Right renal pelvis (tissue), 4 donors: ENCODE measurements at places on chromosomes 16 and 17.

DNA sequence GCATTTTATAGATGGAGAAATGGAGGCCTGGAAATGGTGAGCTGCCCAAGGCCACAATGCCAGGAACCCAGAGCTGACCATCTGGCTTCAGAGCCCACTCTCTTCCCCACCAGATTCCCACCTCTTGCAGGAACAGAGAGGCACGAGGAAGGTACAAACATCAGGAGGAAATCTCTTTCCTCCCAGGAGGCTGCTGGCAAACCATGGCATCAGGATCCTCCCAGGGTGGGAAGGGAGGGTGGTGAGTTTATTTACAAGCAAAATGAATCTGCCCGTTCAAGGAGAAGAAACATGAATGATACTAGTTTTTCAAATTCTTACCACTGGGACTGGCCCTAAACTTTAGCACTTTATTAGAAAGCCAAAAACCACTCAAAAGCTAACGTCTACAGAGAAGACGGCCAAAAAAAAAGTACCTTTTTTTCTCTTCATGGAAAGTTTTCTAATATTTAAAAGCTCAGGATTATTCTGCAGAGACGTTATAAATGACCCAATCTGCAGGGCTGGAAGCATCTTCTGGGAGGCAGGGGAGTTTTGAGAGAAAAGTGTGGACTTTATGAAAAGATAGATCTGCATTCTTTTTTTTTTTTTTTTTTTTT, 79.1 kb downstream of the NXN start:
- no peak for DNase-seq

- DNase-seq: no peak
Observed at GRCh38 chr17:43529947-43530287, 16.2 kb downstream of the ETV4 start.

DNA sequence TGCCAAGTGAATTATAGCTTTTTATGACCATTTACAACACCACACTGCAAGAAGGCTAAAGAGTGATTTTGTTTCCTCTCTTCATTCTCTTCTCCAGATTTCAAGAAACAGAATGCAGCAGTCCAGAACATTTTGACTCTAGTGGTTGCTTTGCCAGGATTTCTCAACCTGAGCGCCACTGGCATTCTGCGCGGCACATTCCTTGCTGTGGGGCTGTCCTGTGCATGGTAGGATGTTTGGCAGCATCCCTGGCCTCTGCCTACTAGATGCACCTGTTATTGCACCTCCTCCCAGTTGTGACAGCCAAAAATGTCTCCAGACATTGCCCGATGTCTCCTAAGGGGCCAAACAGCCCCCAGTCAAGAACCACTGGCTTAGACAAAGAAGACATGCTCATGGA, 25.7 kb upstream of the SLC39A11 start:
- no peak for DNase-seq

- no peak for DNase-seq
Observed at GRCh38 chr16:2420035-2420434, 9.2 kb upstream of the CCNF start.

GRCh38 chr17:76827736-76828135, 40.5 kb upstream of the MGAT5B start:
- no peak for DNase-seq

DNA sequence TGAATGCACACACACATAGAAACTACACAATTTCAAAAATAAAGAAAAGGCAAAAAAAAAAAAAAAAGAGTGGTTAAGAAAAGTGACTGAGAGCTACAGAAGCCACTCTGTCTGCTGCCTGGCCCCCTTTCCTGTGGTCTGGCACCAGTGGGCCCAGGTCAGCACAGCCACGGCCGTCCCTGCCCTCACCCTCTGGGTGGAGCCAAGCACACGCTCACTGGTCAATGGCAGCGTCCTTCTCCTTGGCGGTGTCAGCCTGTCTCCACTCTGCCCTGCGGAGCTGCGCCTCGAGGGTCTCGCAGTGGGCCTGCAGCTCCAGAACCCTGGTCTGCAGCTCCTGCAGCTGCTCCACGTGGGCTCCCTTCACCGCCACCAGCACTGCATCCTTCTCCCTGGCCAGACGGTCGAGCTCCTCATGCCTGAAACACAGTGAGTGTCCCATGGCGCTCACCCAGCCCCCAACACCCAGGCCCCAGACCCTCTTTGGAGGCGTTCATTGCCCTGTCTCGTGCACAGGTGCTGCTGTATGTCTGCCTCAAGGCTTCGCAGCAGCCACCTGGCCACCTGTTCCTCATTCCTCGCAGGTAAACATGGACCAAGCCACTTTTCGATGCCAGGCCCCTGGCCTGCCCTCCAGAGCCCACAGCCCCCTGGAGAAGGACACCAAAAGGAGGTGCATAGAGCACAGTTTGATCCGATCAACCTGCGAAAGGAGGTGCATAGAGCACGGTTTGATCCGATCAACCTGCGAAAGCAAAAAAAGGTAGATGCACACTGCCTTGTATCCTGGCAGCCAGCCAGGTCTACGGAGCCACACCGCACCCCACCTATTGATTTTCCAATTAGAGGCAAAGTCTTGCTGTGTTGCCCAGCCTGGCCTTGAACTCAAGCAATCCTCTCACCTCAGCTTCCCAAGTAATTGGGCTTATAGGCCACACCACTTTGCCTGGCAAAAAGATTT, 24.4 kb downstream of the CCDC57 start:
- DNase-seq: no peak

- no peak for DNase-seq
Observed at GRCh38 chr17:4582101-4582501, 2.2 kb upstream of the SMTNL2 start.

DNA sequence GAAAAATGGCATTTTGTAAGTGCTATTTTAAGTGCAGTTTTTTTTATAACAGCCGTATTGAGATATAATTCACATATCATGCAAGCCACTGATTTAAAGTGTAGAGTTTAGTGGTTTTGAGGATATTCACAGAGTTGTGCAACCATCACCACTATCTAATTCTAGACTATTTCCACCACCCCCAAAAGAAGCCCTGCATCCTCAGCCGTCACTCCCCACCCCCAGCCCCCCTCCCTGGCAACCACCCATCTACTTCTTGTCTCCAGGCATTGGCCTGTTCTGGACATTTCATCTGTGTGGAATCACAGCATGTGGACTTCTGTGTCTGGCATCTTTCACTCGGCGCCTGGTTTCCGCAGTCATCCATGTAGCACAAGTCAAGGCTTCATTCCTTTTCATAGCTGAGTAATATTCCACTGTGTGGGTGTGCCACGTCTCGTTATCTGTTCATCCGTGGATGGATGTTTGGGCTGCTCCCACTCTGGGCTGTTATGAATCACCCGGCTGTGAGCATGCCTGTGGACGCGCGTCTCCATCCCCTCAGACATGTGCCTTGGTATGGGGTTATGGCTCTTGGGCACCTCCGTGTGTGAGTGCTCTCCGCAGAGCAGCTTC, 138.4 kb upstream of the CIBAR2 start:
- DNase-seq: no peak

GRCh38 chr17:77753691-77754245, 204.7 kb upstream of the TNRC6C start:
- DNase-seq: no peak

- no peak for DNase-seq
Observed at GRCh38 chr17:17156511-17156910, 49.6 kb downstream of the PLD6 start.

DNA sequence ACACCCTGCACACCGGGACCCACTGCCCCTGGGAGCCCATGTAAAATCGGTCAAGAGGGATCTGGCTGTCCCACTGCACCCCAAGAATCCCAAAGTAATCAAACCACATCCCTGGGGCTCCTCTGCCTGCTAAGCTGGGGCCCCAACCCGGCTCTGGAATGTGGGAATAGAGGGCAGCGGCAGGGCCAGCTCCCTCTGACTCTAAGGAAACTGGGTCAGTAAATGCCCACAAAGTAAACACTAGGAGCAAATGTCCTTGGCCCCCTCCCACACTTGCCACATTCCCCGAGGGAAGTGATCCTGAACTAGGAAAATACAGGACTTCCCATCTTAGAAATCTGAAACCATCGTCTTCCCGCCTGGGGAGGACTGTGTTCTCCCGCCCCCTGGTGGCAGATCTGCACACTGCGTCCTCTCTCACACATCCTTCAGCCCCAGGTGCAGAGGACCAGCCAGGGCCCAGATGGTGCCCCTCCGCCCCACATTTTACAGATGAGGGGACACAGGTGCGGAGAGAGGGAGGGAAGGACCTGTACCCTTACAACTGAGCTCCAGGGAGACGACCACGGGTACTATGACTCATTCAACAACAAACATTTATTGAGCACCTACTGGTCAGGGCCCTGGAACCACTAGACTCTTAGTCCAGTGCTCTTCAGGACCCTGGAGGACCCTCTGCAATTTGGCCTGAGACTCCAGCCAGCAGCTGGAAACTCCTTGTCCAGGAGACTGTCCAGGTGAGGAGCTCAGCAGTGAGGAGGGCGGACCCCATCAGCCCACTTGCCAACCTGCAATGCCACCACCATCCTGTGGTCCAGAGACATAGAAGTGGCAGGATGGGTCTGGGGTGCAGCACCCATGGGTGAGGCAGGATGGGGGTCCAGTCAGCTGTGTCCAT, 10.1 kb downstream of the P3H4 start:
- no peak for DNase-seq

DNA sequence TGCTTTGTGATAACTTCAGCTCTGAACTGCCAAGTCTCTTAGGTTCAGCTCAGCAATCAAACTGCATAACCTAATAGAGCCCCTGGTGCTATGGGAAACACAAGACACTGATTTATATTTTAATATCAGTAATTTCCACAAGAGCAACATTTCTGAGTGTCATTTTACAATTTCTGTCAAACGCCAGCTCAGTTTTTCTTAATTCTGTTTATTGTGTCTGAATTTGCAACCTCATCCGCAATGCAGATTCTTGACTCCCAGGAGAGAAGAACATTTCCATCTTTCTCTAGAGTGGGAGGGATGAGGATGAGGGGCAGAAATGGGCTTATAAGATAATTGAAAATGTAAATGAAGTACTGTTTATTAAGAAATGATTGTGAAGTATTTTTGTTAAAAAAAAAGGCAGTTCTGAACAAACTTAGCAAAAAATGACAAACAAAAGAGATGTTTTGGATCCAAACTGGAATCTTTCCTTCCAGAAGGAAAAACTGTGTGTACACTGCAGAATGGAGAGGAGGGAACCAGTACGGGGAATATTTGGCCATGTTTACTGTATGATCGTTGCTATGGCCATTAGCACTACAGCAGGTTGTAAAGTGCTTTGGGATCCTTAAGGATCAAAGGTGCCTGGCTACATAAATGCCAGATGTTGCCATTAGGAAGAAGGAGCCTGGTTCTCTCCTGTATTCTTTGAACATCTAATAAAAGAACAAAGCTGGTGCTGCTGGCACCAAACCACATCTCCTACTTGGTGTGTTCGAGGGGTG, 7.4 kb upstream of the PMFBP1 start:
- no peak for DNase-seq

GRCh38 chr16:4508806-4509205, 29.8 kb downstream of the CDIP1 start:
- DNase-seq: no peak

DNA sequence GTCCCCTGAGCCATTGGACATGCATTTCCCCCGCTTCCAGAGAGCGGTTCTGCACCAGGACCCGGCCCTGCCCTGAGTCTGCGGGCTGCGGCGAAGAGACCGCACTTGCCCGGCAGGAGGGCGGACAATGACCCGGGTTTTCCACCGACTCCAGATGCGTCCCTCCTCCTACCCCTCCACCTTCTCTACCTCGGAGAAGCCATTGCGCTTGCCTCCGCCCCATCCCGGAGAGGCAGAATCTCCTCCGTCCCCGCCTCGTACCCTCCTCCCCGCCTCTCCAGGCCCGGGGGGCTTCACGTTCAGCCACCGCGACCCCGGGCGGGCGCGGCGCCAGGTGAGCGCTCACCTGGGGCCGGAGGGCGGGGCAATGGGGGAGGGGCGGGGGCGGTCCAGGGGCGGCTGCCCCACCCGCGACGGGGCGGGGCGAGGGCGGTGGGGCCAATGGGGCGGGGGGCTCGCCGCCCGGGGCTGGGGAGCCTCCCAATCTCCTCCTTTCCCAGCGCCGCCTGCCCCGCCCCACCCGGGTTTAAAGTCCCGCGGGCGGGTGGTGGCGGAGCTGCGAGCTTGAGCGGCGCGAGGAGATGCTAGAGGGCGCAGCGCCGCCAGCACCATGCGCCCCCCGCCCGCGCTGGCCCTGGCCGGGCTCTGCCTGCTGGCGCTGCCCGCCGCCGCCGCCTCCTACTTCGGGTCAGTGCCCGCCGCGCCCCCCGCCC, at the start of gene WNT9B:
Gene WNT9B (plus strand): TSS at position 555 of the 713 bp plus-strand sequence. CDS start 56 bp downstream, at position 611.
- no peak for DNase-seq

DNA sequence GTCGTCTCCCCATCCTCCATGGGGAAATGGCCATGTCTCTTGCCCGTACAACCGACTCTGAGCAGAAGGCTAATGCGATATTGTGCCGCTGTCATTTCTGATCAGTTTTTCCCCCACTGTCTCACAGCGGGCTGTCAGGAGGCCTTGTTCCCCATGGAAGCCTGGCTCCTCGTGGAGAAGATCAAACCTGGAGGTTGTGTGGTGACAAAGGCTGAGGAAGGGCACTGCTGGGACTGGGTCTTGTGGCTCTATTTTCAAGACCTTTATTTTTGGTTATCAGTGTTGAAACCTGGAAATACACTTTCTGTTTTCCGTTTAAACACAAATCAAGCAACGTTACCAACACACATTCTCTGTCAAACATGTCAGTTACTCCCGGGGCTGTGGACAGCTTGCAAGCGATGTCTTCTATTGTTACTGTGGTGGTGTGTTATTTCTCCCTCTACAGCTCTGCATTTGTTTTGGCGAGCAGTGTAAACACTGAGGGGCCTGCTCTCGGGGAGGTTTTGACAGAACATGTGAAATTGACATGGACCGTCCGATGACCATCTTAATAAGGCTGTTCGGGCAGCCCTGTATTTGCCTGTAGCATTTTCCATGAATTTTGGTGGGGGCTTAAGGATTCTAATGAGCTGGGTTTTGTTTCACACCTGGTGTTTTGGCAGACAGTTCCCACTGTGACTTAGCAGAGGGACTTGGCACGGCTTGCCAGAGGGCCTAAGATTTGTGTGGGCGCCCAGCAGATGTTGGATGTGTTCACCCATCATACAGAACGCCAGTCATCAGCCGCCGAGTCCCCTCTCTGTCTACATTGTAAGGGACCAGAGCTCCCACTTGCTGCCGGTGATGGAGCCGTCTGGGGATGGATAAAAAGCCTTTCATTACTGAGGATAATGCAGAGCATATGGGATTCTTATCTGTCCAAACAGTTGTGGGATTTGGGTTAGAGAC, 12.5 kb downstream of the RBFOX1 start:
- no peak for DNase-seq
